ENCODE measurements at places on chromosomes 13 and 19.

DNA sequence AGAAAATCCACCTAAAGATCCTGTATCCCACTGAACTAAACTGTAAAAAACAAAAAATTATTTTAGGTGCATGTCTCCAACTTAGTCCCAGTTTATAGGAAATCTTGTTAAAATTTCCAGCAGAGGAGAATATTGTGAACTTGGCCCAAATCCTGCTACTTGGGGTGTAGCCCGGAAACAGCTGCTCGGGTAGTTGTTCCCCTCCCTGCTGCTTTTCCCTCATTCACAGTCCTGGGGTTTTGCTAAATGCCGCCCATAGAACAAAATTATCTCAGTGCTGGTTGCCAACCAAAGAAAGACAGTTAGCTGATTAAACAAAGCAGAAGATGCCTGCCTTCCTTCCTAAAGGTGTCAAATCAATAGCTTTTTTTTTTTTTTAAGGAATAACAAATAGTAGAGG lies 330.5 kb upstream of the KLF12 start:
- no peak for DNase-seq

DNA sequence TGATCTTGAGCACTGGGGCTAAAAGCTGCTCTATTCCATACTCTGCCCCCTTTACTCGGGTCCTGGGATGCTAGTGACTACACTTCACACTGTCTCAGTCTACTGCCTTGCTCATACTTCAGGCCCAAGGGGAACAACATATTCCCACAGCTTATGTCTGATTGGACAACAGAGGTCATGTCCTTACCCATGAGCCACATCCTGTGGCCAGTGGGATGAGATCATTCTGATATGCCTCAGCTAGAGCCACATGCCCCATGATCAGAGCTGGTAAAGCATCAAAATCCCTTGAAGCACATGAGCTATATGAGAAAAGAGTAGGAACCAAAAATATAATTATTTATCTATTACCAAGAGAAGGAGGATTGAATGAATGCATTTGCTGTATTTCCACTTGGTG lies 290.1 kb upstream of the TSHZ3 start:
- DNase-seq, result no peak

DNA sequence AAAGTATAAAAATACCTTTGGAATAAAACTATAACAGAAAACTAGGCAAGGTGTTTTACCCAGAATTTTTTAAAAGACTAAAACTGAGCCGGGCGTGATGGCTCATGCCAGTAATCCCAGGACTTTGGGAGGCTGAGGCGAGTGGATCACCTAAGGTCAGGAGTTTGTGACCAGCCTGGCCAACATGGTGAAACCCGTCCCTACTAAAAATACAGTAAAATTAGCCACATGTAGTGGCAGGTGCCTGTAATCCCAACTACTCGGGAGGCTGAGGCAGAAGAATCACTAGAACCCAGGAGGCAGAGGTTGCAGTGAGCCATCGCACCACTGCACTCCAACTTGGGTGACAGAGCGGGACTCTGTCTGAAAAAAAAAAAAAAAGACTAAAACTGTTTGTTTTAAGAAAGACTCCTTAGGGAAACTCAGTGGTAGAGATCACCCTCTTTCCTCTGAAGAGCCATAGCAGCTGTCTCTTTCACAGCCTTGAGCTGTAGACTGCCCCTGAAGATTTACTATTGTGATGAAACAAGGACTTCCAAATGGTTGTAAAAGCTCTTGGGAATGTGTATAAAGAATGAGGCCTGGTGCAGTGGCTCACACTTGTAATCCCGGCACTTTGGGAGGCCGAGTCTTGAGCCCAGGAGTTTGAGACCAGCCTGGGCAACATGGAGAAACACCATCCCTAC lies 14.7 kb upstream of the KCTD4 start:
- DNase-seq, result no peak

- DNase-seq, result peak; percentile 4
Measured at GRCh38 chr13:25847145-25847544, 204.7 kb downstream of the SHISA2 start.

DNA sequence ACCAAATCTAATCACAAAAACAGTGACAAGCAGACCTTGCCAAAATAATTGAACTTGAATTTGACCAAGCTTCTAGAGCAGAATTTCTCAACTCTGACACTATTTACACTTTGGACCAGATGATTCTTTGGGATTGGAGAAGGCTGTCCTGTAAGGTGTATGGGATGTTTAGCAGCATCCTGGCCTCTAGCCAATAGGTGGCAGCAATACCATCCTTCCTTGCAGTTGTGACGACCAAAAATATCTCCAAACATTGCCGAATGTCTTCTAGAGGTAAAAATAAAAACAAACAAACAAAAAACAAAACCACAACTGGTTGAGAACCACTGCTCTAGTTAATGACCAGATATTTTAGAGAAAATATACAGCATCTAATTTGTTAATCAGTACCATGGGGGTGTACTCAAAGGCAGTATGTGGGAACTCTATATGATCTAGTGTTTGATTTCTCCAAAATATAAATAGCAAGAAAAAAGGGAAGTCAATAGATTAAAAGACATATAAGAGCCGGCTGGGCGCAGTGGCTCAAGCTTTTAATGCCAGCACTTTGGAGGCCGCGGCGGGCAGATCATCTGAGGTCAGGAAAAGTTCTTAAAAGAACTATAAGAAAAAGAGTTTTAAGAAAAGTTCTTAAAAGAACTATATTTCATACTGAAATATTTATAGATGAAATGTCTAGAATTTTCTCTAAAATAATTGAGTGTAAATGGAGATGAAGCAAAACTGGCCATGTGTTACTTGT lies 60.9 kb upstream of the ZNF527 start:
- peak; percentile 11 for DNase-seq

GRCh38 chr19:40682431-40682964 lies 8.0 kb downstream of the NUMBL start:
- DNase-seq, result no peak

GRCh38 chr19:1317274-1318003 lies 31.8 kb downstream of the EFNA2 start:
- no peak for DNase-seq

DNA sequence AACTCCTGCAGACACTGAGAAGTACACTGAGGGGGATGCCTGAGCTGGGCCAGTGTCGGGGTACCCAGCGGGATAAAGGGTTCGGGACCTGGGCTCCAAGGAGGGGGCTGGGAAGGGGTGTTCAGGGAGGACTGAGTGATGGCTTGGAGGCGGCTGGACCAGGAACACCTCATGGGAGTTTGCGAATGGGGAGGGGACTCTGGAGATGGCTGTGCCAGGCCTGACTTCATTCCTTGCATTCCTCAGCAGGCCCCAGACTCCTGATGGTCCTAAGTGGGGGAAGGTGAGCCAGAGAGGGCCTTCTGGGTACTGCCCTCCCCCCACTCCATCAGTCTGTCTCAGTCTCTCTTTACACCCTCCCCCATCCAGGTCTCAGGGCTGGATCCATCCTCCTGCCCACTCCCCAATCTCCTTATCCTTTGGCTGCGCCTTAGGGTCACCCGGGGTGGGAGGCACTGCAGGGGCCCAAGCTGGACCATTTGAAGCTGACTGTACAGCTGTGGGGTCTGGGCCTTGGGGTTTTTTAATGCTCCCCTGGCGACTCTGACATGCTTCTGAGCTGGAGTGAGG lies 13.8 kb downstream of the PAK4 start:
- no peak for DNase-seq

DNA sequence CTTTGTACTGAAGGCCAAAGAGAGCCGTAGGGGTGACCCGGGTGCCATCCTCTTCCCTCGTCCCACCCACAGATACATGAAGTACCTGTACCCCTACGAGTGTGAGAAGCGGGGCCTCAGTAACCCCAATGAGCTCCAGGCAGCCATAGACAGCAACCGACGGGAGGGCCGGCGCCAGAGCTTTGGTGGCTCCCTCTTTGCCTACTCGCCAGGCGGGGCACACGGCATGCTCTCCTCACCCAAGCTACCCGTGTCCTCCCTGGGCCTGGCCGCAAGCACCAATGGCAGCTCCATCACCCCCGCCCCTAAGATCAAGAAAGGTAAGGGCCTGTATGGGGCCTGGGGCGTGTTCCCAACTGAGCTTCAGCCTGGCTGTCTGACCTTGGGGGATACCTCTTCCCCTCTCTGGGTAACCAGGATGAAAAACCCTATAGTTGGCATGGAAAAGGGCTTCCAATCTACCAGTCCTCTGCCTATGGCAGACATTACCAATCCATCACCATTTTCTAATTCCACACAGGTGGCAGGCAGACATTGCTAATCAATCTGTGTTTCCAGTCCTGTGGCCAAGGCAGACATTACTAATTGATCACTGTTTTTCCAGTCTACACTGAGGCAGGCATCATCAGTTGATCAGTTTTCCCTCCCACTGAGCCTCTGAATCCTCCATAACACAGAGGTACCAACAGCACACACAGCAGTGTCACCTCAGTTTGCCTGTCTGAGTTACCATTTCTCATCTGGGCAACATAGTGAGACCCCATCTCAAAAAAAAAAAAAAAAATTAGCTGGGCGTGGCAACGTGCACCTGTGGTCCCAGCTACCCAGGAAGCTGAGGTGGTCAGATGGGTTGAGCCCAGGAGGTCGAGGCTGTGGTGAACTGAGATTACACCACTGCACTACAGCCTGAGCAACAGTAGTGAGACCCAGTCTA lies 19.1 kb upstream of the WDR18 start:
- no peak for DNase-seq

DNA sequence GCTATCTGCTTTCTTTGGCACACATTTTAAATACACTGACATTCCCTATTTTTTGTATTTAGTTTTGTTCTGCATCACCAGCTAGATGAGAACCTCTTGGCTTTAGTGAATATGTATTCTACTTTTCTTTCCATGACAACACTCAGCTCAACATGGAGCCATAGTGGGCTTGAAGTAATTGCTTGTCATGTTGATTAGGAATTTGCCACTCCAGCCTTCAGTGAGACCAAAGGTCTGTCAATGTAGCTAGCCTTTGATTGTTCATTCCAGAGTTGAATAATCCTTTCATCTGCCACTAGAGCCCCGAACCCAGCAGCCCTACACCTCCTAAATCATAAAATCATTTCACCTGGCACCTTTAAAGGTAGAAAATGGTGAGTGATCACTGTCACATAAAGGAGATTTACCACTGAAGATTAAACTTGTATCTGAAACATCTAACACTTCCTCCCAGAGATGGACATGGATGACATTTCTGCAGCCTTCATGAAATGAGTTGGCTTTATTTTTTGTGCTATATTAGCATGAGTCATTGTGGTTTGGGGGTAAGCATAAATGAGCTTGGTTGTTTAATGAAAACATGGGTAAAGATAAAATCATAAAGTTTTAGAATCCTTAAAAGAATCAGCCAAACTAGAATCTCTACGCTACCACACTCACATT lies 29.2 kb upstream of the GARRE1 start:
- no peak for DNase-seq

DNA sequence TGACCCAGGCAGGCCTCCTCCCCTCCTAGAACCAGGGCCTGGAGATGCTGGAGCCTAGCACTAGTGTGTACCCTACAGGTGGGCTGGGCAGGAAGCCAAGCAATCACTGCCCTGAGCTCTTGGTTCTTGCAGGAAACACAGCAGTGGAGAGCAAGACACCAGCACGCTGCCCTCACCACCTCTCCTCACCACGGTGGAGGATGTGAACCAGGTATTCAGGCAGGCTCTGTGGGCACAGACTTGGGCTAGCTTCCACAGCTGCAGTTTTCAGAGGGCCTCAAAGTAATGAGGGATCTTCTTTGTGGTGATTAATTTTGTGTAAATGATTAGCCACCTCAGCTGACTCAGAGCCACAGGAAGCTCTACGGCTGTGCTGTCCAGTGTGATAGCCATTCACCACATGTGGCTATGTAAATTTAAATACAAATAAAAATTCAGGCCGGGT lies 13.6 kb upstream of the GPI start:
- peak; percentile 19 for DNase-seq

- DNase-seq, result no peak
Measured at GRCh38 chr13:28478127-28478526, 16.8 kb downstream of the FLT1 start.

DNA sequence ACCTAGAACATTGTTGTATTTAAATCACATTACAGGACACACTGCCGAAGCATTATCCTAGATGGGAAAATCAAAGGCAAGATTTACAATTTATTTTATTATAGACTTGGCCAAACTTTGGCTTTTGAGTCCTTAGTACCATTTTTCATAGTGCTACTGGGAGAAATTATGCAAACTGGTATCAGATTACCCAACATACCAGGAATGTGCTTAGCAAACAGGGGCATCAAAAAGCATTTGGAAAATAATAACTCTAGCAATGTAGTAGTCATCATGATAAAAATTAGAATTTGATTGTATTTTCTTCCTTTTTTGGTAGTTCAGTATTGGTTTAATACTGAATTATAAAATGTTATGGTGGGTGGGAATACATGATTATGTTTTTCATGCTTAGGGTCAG lies 34.0 kb downstream of the GPC6 start:
- DNase-seq, result no peak

DNA sequence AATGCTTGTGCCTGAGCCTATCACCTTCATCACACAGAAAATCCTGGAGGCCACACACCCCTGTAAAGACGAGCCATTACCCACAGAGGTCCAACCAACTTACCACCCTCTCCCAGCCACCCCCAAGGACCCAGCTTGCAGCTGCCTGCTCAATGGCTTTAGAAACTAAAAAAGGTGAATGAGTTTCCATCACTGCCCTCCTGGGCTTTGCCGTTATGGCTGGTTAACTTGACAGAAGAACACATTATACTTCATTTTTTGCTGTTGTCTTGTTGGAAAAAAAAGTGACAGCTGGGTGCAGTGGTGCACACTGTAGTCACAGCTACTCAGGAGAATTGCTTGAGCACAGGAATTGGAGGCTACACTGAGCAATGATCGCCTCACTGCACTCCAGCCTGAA lies 17.4 kb upstream of the FEM1A start:
- DNase-seq, result no peak

DNA sequence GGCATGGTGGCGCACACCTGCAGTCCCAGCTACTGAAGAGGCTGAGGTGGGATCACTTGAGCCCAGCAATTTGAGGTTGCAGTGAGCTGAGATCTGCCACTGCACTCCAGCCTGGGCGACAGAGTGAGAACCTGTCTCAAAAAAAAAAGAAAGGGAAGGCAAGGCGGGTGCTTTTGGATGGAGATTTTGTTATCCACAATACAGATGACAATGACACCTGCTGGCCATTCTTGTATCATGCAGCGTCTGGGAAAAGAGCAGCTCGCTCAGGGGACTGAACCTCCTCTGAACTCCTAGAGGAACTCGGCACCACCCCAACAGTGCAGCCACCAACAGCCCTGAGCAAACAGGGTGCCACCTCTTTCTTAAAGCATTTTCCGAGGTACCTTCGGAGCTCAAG lies 22.8 kb downstream of the HAUS8 start:
- peak; percentile 22 for DNase-seq

DNA sequence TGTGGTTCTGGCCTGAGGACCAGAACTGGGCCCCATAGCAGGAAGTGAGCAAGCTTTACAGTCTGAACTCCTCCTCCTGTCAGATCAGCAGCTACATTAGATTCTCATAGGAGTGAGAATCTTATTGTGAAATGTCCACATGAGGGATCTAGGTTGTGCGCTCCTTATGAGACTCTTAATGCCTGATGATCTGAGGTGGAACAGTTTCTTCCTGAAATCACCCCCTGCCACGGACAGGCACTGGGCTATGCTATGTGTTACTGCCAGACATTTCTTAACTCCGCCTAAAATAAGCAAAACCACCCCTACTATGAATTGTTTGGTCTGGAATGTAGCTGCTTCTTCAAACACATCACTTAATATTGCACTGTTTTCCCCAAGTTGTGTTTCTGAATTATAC lies 4.6 kb downstream of the FBXL3 start:
- no peak for DNase-seq

All from effector memory CD8-positive, alpha-beta T cell (primary cell).